ENCODE measurements at places on chromosomes 16 and 17.

- no peak for DNase-seq
These were observed 7.0 kb upstream of the MYH2 start for GRCh38 chr17:10556301-10557005.

- peak; percentile 40 for DNase-seq
These were observed 794 bp upstream of the CPNE7 start for GRCh38 chr16:89574681-89575246.

GRCh38 chr17:80461528-80462160 lies 14.8 kb downstream of the NPTX1 start:
- DNase-seq, result no peak

- no peak for DNase-seq
These were observed 14.4 kb upstream of the CD300E start for GRCh38 chr17:74637926-74638325.

GRCh38 chr16:84942786-84943185 lies 68.5 kb downstream of the ZDHHC7 start:
- DNase-seq, result no peak

DNA sequence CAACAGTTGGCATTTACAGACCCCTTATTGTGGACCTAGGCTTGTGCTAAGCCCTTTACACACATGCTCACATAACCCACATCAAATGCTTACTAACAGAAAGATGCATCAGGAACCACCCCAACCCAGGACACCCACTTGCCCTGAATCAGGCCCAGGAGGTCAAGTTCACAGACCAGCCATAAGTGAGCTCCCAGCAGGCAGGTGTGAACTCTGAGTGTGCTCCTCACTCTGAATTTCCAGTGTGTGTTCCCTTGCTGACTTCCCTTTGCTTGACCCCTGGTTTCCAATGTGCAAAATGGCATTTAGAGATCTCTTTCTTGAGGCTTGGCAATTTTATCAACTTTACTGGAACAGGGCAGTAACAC lies 87.0 kb downstream of the BMERB1 start:
- DNase-seq, result no peak

All from activated CD4-positive, alpha-beta T cell treated with anti-CD3 and anti-CD28 coated beads, Interleukin-2, amount 50 U/mL, for 24 hours (primary cell).